ENCODE measurements at places on chromosomes 13 and 19.

- no peak for DNase-seq
Observed at GRCh38 chr13:75326173-75327134, 155.5 kb downstream of the TBC1D4 start.

DNA sequence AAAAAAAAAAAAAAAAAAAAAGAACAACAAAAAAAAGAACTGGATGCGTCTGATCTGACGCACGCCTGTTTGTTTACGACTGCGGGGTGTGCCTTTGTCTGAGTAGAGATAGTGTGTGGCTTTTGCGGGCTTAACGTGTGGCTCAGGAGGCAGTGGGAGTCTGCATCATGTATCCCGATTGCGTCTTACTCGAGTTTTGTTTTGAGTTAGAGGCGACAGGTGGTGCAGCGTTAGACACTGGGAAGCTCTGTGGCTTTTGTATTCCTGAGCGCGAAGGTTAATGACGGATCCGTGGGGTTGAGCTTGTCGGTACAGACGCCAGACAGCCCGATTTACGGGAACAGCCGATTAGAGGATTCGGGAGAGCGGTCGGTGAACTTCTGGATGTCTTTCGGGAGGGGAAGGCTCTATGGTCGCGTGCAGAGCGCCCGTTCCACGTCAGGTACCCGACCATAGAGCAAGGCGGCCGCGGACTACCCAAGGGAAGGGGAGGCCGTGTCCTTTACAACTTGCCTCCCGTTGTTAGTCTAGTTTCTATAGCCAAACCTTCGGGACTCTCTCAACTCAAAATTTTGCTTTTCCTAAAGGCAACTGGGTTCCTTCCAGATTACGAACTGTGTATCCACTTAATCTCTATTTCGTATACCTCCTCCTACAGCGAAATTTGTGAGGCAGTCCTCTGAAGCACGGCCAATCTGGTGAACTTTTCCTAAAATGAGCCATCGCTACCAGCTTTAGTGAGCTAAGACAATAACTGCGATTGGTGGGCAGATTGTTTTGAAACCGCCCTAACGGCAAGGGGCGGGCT, 926 bp upstream of the HNRNPUL1 start:
- no peak for DNase-seq

- no peak for DNase-seq
Observed at GRCh38 chr13:41905600-41906254, 55.2 kb downstream of the VWA8 start.

GRCh38 chr13:20847296-20847695, 55.2 kb downstream of the XPO4 start:
- DNase-seq: no peak

DNA sequence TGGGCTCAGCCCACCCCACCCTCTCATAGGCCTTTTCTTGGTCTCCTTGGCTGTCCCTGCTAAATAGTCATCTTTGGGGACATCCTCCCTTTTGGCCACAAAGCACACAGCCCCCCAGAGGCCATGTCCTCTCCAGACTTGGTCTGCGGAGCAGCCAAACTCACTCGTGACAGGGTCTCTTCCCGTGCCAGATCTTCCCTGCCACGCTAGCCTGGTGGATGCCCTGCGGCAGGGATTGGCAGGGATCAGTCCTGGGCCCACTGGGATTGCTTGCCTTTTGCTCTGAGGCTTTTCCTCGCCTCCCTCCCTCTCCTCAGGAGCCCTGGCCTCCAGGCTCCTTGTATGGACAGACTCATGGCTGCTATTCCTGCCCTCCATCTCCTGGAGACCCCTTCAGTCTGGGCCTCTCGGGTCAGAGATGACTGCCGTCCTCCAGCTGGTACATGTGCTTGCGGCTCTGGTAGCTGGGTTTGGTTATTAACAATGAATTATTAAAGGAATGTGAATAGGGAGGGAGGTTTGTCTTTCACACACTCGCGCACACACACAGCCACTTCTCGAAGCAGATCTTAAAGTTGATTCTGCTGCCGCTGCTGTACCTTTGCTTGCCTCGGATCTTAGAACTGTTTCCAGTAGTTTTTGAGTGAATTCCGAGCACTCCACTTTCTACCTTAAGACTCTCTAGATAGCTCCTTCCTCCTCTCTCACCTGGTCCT, 45.1 kb downstream of the NFIX start:
- no peak for DNase-seq
